T-helper 17 cell (primary cell): ENCODE measurements at places on chromosomes 5 and 9.

DNA sequence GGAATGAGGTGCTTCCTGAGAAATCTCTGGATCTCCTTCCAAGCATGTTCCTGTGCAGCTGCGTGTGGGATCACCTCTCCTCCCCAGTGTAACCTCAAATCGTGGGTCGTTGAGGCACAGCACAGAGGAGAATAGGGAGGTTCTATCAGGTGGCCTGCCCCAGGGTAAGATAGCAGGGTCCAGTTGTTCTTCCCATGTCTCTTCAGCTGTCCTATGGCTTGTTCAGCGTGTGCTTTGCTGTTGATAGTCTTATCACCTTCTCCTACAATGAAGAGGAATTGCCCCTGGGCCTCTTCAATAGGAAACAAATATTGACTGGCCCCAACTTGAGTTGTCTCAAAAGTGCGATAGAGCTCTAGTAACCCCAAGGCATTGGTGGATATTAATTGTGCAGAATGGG lies 22.4 kb downstream of the BAAT start:
- H3K27ac ChIP-seq = no peak overlapping the region
- no peak for DNase-seq
- H3K4me1 ChIP-seq = no peaks in the 10 kb centered on the region

DNA sequence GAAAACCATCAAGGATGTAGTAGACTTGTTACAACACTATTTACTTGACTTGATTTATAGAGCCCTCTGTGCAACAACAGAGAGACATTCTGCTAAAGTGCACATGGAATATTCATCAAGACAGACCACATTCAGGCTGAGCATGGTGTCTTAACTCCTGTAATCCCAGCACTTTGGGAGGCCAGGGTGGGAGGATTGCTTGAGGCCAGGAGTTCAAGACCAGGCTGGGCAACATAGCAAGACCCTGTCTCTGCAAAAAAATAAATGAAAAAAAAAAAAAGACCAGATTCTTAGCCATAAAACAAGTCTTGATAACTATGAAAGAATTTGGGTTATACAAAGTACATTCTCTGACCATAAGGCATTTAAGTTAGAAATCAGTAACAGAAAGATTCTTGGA lies 25.3 kb downstream of the DENND4C start:
- peaks cover 41% of the 10 kb centered on the region for H3K4me1 ChIP-seq
- H3K36me3 ChIP-seq = no peaks in the 10 kb centered on the region
- H3K4me3 ChIP-seq = no peak overlapping the region
- DNase-seq = no peak

- H3K4me3 ChIP-seq = no peak overlapping the region
- H3K36me3 ChIP-seq = no peaks in the 10 kb centered on the region
- no peak for DNase-seq
These were observed 25.7 kb downstream of the CPEB4 start for GRCh38 chr5:173913686-173914321.

- peaks cover 37% of the 10 kb centered on the region for H3K27me3 ChIP-seq
- DNase-seq = no peak
- peaks cover 2% of the 10 kb centered on the region for H3K4me1 ChIP-seq
- H3K4me3 ChIP-seq = no peak overlapping the region
These were observed 17.9 kb upstream of the ASS1 start for GRCh38 chr9:130426883-130427282.

GRCh38 chr9:8822667-8823025 lies 1023.1 kb upstream of the DMAC1 start:
- H3K36me3 ChIP-seq = no peaks in the 10 kb centered on the region
- DNase-seq = no peak
- H3K4me3 ChIP-seq = no peak overlapping the region
- H3K27me3 ChIP-seq = no peaks in the 10 kb centered on the region
- H3K27ac ChIP-seq = no peak overlapping the region

- no peak overlapping the region for H3K27ac ChIP-seq
- peaks cover 6% of the 10 kb centered on the region for H3K27me3 ChIP-seq
- H3K4me1 ChIP-seq = peaks cover 2% of the 10 kb centered on the region
These were observed 63.3 kb upstream of the CKS2 start for GRCh38 chr9:89247431-89248353.

- no peaks in the 10 kb centered on the region for H3K27me3 ChIP-seq
- no peak overlapping the region for H3K27ac ChIP-seq
- H3K4me3 ChIP-seq = no peak overlapping the region
- no peaks in the 10 kb centered on the region for H3K4me1 ChIP-seq
- no peak for DNase-seq
These were observed 419.9 kb upstream of the CDH9 start for GRCh38 chr5:27458287-27458686.

- H3K4me1 ChIP-seq = peaks cover 29% of the 10 kb centered on the region
- H3K27ac ChIP-seq = peak overlapping the region; percentile 84
- no peak for DNase-seq
- H3K36me3 ChIP-seq = no peaks in the 10 kb centered on the region
- no peaks in the 10 kb centered on the region for H3K27me3 ChIP-seq
These were observed 520 bp downstream of the PCDH12 start for GRCh38 chr5:141957367-141957996.

- H3K27me3 ChIP-seq = no peaks in the 10 kb centered on the region
- H3K36me3 ChIP-seq = no peaks in the 10 kb centered on the region
- DNase-seq = no peak
These were observed 307.6 kb downstream of the PJA2 start for GRCh38 chr5:109102096-109102690.

- no peaks in the 10 kb centered on the region for H3K27me3 ChIP-seq
- peaks cover 9% of the 10 kb centered on the region for H3K4me1 ChIP-seq
- peak overlapping the region; percentile 34 for H3K27ac ChIP-seq
- H3K36me3 ChIP-seq = peaks cover 11% of the 10 kb centered on the region
- DNase-seq = no peak
These were observed 31.8 kb downstream of the F2RL2 start for GRCh38 chr5:76591366-76591765.

DNA sequence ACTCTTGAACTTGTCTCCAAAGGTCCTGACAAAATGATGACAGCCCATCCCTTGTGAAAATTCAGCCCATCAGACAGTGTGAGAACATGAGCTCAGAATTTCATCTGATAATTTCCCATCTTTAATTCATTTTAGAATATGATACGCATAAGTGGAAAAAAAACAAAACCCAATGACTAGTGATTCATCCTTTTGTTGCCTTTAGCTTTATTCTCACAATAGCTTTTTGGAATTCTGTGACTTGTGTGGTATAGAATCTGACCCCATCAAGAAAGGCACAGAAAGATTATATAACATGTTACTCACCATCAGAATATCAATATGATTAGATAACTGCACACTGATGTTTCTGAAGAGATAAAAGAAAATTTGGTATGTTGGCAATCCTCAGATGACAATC lies 16.1 kb upstream of the TMED7 start:
- no peak for DNase-seq
- H3K4me3 ChIP-seq = no peak overlapping the region
- H3K4me1 ChIP-seq = no peaks in the 10 kb centered on the region

- H3K36me3 ChIP-seq = no peaks in the 10 kb centered on the region
- H3K4me1 ChIP-seq = peaks cover 5% of the 10 kb centered on the region
- no peak for DNase-seq
- H3K27ac ChIP-seq = no peak overlapping the region
- no peak overlapping the region for H3K4me3 ChIP-seq
- H3K27me3 ChIP-seq = peaks cover 7% of the 10 kb centered on the region
These were observed 67.0 kb upstream of the TNPO1 start for GRCh38 chr5:72749362-72749997.

DNA sequence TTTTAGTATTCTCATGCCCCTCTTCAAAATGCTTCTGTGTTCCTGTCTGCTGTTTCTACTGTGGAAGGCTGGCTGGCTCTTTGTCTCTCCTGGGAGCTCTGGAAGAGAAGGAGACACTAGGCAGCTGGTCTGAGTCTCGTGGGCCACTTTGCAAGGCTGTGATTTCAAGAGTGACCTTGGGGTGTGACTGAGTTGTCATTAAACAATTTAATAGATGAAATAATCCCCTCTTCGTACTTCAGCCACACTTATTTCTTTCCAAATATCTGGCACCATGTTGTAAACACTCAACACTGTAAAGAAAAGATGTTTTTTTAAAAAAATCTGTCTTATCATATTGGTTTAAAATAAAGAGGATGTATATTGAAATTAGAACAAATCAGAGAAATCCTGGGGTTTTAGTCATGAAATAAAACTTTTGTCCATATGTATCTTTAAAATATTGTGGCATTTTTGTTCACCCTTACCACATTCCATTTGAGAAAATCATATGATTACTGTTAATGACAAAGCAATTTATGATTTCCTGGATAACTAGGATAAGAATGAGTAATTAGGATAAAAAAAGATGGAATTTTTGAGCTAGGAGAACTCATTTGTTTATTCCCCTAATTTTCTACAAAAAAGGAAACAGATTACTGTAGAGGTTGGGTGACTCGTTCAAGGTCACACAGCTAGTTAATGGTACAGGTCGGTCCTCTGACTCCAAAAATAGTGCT lies 200.8 kb downstream of the MAT2B start:
- no peaks in the 10 kb centered on the region for H3K27me3 ChIP-seq
- no peak overlapping the region for H3K4me3 ChIP-seq
- no peaks in the 10 kb centered on the region for H3K4me1 ChIP-seq
- no peaks in the 10 kb centered on the region for H3K36me3 ChIP-seq
- DNase-seq = no peak
- no peak overlapping the region for H3K27ac ChIP-seq

GRCh38 chr9:12274577-12274976 lies 418.6 kb upstream of the TYRP1 start:
- no peaks in the 10 kb centered on the region for H3K36me3 ChIP-seq
- no peaks in the 10 kb centered on the region for H3K4me1 ChIP-seq
- H3K27me3 ChIP-seq = no peaks in the 10 kb centered on the region
- no peak for DNase-seq
- H3K4me3 ChIP-seq = no peak overlapping the region
- H3K27ac ChIP-seq = no peak overlapping the region

DNA sequence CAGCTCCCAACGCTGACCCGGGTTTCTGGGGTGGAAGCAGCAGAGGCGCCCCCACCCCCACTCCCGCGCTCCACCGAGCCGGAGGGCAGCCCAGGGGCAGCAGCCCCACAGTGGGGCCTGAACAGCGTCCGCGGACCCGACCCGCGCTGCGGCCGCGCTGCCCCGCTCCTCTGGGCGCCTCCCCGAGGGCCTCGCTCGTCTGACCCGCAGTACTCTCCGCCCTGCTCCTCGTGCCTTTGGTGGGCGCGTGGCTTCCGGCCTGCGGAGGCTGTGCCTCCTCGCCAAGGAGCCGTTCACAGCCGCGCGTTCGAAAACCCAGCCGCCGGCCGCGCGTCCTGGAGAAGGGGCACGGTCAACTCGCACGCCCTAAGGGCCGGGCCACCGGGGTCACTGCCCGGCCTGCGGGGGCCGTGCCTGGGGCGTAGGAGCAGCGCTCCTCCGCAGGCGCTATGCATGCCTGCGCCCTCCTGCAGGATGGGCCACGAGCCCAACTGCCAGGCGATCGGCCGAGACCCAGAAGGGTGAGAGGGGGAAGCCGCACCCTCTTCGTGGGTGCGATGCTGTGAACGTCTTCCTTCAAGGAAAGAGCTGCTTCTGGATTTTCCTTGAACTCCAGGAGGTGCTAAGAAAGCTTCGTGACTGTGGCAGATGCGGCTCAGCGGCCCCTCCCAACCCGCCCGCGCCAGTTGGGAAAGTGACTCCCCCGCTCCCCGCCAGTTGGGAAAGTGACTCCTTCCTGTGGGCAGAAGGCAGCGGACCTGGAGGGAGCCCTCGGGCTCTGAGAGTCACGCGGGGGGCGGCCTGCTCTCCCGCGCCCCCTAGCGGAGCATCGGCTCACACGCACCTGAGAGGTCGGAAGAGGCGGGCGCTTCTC lies 82.7 kb downstream of the HSD17B3 start:
- peaks cover 9% of the 10 kb centered on the region for H3K4me1 ChIP-seq
- H3K4me3 ChIP-seq = peak overlapping the region; percentile 49
- DNase-seq = no peak
- H3K36me3 ChIP-seq = peaks cover 3% of the 10 kb centered on the region
- H3K27me3 ChIP-seq = peaks cover 55% of the 10 kb centered on the region

- H3K36me3 ChIP-seq = no peaks in the 10 kb centered on the region
- no peak overlapping the region for H3K4me3 ChIP-seq
- H3K27me3 ChIP-seq = no peaks in the 10 kb centered on the region
- H3K27ac ChIP-seq = no peak overlapping the region
These were observed 19.7 kb upstream of the OR2K2 start for GRCh38 chr9:111349766-111350165.

- H3K36me3 ChIP-seq = no peaks in the 10 kb centered on the region
- no peak overlapping the region for H3K27ac ChIP-seq
- H3K4me3 ChIP-seq = no peak overlapping the region
- no peaks in the 10 kb centered on the region for H3K4me1 ChIP-seq
- no peak for DNase-seq
These were observed 488.1 kb upstream of the TLE4 start for GRCh38 chr9:79083621-79084020.

- no peak overlapping the region for H3K27ac ChIP-seq
- peaks cover 3% of the 10 kb centered on the region for H3K36me3 ChIP-seq
- H3K27me3 ChIP-seq = peaks cover 27% of the 10 kb centered on the region
- H3K4me1 ChIP-seq = no peaks in the 10 kb centered on the region
These were observed 16.2 kb downstream of the SLC25A48 start for GRCh38 chr5:135850671-135851070.

GRCh38 chr5:91235271-91235694 lies 147.8 kb downstream of the ARRDC3 start:
- no peaks in the 10 kb centered on the region for H3K4me1 ChIP-seq
- peaks cover 8% of the 10 kb centered on the region for H3K27me3 ChIP-seq
- no peak for DNase-seq
- no peak overlapping the region for H3K4me3 ChIP-seq

DNA sequence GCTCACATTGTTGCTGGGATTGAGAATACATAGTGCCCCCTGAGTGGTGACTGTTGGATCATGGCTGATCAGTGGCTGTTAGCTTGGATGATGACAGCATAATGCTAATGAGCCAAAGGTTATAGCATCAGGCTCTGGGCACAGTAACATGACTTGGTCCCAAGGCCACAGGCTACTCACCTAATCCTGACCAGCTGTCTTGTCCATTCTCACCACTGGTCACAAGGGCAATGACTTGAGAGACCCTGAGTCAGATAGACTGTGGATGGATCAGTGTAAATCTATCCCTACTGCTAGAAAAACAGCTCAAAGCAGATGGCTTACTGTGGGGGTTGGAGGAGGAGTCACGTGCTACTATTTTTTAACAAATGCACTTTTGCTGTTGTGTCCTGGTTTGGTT lies 74.7 kb downstream of the AOPEP start:
- no peak overlapping the region for H3K27ac ChIP-seq
- peaks cover 4% of the 10 kb centered on the region for H3K36me3 ChIP-seq
- H3K4me1 ChIP-seq = peaks cover 14% of the 10 kb centered on the region
- H3K4me3 ChIP-seq = no peak overlapping the region
- no peak for DNase-seq

- H3K27me3 ChIP-seq = peaks cover 56% of the 10 kb centered on the region
- no peaks in the 10 kb centered on the region for H3K36me3 ChIP-seq
- H3K4me1 ChIP-seq = no peaks in the 10 kb centered on the region
- no peak overlapping the region for H3K4me3 ChIP-seq
These were observed 10.6 kb upstream of the MAP1B start for GRCh38 chr5:72096602-72097188.
